ENCODE measurements at places on chromosomes 5 and 9.

- no peak for DNase-seq
Observed at GRCh38 chr5:150139334-150139733, 16.3 kb downstream of the PDGFRB start.

- DNase-seq = no peak
Observed at GRCh38 chr5:81317536-81317935, 16.1 kb downstream of the ZCCHC9 start.

- no peak for DNase-seq
Observed at GRCh38 chr5:177449140-177450061, 2.8 kb downstream of the PRR7 start.

DNA sequence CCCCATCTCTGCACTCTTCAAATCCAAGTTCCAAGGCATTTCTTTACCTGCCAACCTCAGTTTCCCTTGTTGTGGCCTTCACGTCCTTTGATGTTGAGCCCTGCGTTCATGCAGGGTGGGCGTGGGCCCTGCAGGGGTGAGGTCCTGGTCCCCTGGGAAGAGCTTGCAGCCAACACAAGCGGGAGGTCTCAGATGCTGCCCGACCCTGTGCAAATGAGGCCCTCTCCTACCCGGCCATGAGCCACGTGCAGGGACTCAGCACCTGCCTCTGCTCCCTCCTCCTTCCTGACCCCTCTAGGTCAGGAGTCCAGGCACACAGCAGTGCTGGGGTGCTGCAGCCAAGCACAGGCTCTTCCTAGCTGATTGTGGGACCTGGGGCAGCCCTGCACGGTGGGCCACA lies 124.5 kb downstream of the ADAMTS2 start:
- DNase-seq = no peak

- DNase-seq = no peak
Observed at GRCh38 chr5:139388198-139388821, 1.4 kb downstream of the MZB1 start.

- DNase-seq = no peak
Observed at GRCh38 chr5:146718609-146719008, 159.9 kb downstream of the PPP2R2B start.

DNA sequence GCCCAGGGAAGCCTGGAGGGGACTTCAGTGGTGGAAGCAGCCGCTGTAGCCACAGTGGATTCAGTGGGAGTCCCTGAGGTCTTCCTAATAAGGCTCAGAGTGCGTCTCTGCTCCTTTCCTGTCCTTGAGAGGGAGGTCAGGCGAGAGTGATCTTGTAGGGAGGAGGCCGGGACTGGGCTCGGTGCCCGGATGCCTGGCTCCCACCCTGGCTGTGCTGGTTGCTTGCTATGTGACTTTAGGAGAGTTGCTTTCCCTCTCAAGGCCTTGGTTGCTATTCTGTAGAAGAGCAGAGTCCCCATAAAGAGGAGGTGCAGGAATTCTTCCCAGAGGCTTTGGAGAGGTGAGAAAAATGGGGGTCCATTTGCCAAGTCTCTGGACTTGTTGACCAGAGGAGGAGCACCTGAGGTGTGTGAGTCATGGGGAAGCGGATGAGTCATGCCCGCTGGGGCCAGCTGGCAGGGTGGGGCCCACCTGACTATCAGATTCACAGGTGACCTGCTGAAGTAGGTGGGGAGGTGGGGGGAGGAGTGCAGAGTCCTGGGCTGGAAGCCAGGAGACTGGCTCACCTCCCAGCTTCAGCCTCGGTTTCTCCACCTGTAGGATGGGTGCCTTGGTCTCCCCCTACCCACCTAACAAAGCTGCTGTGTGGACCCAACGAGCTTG lies 13.8 kb downstream of the GSN start:
- no peak for DNase-seq

DNA sequence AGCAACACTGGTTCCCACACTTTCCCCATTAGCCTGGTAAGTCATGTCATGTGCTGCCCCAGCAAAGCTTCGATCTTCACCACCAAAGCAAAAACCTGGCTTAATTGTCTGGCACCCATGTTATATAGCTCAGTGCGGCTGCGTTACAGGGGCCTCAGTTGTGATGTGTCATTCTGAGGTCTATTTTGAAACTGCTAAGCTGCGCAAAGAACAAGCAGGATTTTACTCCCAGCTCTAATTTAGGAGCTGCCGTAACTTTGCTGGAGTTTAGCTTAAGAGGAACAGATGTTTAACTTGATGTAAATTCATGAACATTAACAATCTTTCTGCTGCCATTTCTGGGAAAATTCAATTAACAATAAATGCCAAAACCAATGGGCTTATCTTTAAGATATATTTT lies 274.1 kb downstream of the HSPA4 start:
- DNase-seq = no peak

GRCh38 chr9:120486835-120487234 lies 93.1 kb downstream of the CDK5RAP2 start:
- DNase-seq = no peak

DNA sequence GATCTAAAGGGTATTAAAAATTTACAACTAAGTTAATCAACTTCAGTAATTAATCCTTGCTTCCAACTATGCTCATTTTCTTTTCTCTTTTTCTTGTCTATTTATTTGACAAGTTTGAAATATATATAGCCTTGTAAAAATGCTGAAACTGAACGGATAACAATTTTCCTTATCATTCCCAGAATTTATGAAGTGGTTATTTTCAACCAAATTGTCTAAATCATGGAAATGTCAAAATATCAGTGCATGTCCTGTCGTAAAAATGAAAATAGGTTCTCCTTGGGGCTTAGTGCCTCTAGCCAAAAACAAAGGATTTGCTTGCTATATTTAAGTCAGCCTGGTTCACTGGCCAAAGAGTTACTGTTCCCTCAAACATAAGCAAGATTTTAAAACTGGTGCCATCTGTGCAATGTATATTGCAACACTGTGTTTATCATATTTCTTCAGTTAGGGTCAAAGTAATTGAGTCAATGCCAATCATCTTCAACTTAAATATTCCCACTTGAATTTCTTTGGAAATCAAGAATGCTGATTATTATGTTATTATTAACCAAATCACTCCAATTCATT lies 798.3 kb downstream of the MAT2B start:
- DNase-seq = no peak

- DNase-seq = no peak
Observed at GRCh38 chr9:36316611-36317317, 58.5 kb upstream of the GNE start.

Measured in neuronal stem cell (in vitro differentiated cells).